ENCODE measurements at places on chromosomes 1 and 21.
A peak's percentile ranks its signal among the peaks of the same experiment; 100 is the strongest.

DNA sequence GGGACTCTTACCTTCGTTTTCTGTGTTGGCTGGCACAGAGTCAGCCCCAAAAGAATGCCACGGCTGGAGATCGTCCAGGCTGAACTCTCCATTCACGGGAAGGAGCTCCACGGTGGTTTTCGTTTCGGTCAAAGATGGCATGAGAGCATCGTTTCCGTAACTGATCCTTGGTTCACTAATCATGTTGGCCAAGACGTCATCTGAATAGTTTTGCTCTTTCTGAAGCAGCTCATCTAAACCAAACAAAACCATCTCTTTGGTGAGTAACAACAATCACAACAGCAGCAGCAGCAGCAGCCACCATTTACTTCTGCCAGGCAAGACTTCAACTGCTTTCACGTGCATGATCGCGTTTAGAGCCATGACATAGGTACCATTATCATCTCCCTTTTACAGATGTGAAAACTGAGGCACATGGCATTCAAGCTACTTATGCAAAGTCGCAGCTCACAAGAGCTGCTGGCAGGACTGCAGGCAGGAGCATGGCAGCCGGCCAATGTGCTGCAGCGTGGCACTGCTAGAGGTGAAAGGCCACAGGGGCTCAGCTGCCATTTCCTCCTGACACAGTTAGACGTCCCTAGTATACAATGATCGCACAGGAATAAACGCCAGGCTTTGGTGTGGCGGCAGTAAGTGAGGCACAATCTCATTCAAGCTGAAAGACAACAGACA lies 177.1 kb downstream of the GABPA start:
- no peak for DNase-seq

- DNase-seq = no peak
Measured at GRCh38 chr1:41678111-41678878, 193.8 kb upstream of the EDN2 start.

DNA sequence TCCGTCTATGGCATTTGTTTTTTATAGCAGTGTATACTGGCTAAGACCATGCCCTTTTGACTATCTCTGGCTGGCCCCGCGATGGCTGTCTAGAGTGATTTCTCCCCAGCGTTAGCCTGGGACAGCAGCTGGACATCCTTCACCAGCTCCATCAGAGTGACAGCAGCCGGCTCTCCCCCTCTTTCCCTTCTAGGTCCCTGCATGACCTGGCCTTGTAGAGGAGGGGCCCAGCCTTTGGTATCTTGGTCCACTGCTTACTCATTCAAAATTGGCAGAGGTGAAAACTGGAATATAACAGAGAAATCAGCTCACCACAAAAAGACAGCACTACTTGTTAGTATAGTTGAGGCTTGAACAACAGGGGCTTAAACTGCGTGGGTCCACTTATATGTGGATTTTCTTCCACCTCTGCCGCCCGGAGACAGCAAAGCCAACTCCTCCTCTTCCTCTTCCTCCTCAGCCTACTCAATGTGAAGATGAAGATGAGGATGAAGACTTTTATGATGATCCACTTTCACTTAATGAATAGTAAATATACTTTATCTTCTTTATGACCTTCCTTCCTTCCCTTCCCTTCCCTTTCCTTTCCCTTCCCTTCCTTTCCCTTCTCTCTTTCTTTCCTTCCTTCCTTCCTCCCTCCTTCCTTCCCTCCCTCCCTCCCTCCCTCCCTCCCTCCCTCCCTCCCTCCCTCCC lies 29.4 kb upstream of the B3GALNT2 start:
- no peak for DNase-seq

- no peak for DNase-seq
Measured at GRCh38 chr1:235525314-235525713, 21.1 kb upstream of the B3GALNT2 start.

GRCh38 chr1:202143768-202144401 lies 652 bp downstream of the ARL8A start:
- DNase-seq = peak; percentile 85

GRCh38 chr1:182367926-182368325 lies 23.7 kb downstream of the GLUL start:
- no peak for DNase-seq

DNA sequence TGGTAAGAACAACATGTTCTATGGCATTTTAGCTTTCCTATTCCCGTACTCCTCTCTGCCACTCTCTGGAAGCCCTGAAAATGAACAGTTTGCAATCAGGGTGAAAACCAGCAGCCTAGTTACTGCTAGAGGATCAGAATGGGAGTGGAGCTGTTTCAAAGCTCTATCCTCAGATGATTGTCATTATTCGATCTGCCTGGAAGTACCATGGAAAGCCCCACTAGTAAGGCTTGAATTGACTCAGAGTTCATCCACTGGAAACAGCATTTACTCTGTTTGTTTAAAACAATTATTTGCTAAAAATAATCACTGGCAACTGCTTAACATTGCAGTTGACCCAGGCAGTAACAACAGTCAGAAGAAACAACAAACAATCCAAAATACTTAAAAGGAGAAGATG lies 91.2 kb downstream of the USH2A start:
- no peak for DNase-seq

- no peak for DNase-seq
Measured at GRCh38 chr1:15337656-15338402, 71.9 kb upstream of the EFHD2 start.

DNA sequence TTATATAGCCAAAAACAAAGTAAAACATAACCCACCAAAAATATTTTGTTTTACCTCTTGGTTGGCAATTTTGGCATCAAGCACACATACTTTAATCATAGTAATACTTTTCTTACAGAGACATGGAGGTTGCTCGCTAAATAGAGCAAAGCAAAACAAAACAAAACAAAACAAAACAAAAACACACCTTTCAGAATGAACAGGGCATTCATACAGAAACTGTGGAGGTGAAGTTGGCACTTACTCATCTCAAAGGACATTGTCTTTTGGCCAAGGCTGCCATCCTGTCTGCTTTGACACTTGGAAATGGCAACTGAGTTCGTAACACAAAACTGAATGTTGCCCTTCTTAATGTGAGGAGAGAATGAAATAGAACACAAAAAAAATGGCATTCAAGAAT lies 773.1 kb downstream of the USP25 start:
- DNase-seq = no peak

DNA sequence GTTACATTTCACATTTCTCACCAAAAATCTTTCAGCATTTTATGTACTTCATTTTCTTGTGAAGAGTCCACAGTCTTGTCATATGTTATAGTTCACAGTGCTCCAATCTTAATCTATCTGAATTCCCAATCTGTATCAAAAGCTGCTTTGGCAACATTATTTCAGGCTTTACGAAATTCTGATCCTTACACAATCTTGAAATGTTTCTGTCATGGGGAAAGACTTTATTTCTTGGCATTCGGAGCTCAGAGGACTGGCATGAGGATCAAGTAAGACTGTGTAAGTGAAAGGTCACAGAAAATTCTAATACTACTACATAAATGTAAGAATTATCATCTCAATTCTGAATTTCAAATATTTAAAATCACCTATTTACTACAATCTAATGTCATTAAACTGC lies 2.0 kb downstream of the USP33 start:
- no peak for DNase-seq

DNA sequence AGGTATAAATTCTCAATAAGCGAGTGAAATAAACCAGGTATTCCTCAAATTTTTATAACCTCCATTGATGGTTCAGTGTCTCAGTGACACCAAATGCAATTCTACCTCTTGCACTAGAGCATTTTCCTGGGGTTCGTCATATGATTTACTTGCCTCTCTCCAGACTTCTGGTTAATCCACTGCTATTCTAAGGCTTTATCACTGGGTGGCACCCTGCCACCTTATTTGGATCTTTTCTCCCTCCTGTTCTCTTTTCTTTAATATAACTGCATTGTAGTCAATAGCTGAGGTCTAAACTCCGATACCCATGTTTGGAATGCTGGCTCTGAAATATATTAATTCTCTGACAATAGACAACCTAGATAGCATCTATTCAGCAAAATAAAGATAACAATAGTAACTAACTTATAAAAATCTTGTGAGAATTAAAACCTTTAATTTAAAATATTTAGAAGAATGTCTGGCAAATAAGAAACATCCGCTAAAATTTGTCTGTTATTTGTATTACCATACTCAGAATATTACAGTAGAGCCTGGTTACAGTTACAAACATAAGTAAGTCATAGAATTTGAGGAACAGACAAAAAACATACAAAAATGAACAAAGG lies 436.4 kb downstream of the PLA2G4A start:
- peak; percentile 87 for DNase-seq

- no peak for DNase-seq
Measured at GRCh38 chr1:83625646-83626045, 373.3 kb downstream of the TTLL7 start.

DNA sequence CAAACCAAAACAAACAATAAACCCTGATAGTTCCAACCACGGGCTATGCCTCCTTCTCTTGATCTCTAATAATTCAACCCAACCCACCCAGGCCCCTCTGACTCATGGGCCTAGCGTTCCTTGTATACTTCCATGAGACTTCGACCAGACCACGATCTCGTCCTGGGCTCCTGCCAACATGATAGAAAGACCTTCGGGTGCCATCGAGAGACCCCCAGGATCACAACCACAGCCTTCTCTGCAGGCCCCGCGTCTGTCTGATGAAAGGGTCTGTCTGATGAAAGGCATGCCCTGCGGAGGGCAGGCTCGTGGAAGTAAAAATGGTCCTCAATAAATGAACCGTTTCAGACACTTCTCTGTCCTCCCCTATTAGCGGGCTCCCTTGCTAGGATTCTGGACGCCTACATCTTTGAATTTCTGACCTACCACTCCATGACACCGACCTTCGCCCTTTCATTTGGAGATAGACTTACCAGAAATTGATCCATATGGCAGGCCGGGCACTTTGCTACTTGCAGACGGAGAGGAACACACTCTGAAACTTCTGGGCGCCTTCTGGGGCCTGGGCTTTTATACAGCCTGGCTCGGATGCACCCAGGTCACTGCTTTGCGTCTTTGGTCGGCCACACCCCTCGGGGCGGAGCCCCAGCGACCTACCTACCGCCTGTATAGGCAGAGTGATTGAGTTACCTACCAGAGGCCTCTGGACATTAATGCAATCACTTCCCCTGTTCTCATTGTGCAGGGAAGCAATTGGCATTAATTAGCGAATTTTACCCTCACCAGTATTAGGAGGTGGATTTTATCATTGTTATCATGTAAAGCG lies 5.3 kb upstream of the KLF18 start:
- no peak for DNase-seq

GRCh38 chr21:26739189-26739588 lies 106.0 kb downstream of the ADAMTS1 start:
- DNase-seq = no peak
